ENCODE measurements at places on chromosomes 12 and 14.
A peak's percentile ranks its signal among the peaks of the same experiment; 100 is the strongest.

GRCh38 chr14:89245802-89246201 lies 171.2 kb downstream of the FOXN3 start:
- no peak for DNase-seq

GRCh38 chr14:103858063-103858781 lies 10.8 kb upstream of the PPP1R13B start:
- DNase-seq = no peak

DNA sequence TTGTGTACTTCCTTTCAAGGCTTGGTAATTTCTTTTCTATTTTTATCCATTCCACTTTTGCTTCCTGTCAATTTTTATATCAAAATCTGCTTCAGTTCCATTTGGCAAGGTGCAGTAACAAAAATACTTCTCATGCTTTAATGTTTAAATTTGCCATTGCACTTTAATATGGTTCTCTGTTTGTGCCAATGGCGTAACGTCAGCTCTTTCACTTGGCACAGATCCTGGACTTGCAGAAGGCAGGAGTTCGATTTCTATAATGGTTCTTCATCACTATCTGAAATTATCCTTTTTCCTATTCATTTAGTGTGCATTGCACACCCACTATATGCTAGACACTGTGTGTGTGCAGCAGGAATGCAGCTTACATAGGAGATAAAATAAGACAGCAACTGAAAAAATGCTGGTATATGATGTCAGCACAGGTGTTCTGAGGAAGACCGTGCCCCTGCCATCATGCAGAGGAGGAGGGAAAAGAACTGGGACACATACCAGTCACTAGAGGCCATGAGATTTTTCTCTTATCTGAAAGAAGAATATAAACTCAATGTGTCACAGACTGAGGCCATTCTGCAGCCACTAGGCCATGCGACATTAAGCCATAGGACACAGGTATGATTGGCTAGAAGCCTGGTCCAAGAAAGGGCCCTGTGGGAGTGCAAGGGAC lies 298.2 kb downstream of the RPAP3 start:
- no peak for DNase-seq

DNA sequence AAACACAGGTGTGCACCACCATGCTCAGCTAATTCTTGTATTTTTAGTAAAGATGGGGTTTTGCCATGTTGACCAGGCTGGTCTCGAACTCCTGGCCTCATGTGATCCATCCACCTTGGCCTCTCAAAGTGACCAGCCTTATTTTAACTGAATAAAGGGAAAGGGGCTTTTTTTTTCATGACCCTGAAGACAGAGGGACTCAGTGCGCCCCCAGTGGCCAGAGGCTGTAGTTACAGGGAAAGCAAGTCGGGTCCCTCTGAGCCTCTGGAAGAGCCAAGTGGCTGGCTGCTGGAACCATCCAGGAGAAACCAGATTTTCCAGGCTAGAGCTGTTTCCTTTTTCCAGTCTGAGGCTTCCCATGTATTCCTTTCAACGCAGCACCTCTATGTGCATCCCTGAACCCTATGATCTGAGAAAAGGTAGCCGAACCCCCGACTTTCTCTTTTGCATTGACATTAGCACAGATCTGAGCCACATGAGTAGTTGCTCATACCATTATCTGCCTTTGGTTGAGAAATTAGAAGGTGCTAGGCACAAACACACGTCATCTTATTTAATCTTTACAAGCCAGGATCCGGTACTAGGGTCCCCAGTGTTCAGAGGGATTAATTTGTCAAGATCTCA lies 342.7 kb downstream of the CACNA1C start:
- DNase-seq = peak; percentile 26

- no peak for DNase-seq
Measured at GRCh38 chr12:8828257-8829124, 6.1 kb downstream of the A2ML1 start.

DNA sequence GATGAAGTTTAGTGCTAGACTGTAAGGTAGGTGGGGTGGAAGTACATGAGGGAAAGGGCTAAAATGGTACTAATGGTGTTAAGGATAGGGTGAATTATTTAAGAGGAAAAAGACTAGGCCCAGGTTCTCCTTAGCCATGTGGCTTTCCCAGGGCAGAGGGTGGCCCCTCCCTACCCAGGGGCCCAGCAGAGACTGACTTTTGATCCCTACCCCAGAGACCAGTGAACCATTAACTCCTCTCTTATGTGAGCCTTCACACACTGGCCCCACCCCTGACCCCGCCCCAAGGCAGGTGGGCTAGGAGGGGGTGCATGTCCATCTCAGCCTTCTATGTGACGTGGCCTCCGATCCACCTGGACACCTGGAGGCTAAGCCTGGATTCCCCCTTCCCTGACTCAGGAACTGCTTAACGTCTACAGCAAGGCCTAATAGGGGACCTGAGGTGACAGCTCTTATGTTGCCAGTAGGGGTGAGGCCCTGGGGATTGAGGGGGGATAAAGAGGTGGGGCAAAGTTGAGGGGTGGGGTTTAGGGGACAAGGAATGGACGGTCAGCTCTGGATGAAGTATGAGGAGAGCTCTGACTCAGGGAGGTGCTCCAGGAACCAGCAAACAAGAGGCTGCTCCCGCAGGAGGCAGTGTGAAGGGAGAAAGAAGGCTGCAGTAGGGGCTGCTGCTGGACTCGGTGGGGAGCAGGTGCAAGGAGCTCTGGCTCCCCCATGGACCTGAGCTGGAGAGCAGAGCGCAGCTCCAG lies 757 bp downstream of the SLC39A5 start:
- DNase-seq = no peak

- DNase-seq = no peak
Measured at GRCh38 chr12:68065687-68066086, 76.4 kb downstream of the IFNG-AS1 start.

DNA sequence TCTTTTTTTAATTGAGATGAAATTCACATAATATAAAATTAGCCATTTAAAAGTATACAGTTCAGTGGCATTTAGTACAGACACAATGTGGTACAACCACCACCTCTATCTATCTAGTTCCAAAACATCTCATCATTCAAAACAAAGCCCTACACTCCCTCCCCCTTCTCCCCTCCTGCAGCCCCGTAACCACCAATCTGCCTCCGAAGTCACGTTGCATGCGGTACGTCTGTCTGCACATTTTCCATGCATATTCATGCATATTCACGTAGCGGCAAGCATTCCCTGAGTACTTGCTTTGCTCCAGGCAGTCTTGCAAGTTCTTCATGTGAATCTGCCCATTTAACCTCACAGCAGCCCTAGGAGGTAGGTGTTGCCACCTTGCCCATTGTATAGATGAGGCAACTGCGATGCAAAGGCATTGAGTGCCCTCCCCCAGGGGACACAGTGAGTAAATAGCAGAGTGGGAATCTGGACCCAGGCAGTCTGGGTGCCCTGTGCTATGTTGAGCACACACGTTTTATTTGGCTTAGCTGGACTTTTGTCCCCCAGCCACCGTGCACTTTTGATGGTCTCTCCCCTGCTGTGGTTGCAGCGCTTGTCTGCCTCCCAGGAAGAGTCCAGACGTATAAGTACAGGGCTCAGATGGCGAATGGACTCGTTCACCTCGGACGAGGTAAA lies 43.4 kb downstream of the RIN3 start:
- DNase-seq = no peak

- no peak for DNase-seq
Measured at GRCh38 chr14:77085538-77085937, 12.5 kb upstream of the CIPC start.

GRCh38 chr14:33675415-33676130 lies 275.3 kb downstream of the EGLN3 start:
- no peak for DNase-seq

- no peak for DNase-seq
Measured at GRCh38 chr12:117900561-117900960, 68.2 kb downstream of the KSR2 start.

Data from fibroblast of the conjunctiva (primary cell).